CD4-positive, alpha-beta T cell treated with Interleukin-17A for 1 hour (primary cell): ENCODE measurements at places on chromosomes 7 and 10.

DNA sequence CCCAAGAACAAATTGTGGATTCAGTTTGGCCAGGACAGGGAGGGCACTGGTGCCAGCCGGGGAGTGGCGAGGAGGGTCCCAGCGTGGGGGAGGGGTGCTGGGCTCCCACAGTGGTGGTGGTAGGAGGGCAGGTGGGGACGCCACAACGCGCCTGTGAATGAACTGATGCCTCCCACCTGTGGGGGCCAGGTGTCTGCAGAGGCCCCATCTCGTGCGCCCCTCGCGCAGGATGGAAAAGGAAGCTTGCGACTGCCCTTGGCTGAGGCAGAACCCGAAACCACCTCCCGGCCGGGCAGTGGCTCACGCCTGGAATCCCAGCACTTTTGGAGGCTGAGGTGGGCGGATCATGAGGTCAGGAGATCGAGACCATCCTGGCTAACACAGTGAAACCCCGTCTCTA lies 72.0 kb downstream of the MICALL2 start:
- DNase-seq, result no peak

DNA sequence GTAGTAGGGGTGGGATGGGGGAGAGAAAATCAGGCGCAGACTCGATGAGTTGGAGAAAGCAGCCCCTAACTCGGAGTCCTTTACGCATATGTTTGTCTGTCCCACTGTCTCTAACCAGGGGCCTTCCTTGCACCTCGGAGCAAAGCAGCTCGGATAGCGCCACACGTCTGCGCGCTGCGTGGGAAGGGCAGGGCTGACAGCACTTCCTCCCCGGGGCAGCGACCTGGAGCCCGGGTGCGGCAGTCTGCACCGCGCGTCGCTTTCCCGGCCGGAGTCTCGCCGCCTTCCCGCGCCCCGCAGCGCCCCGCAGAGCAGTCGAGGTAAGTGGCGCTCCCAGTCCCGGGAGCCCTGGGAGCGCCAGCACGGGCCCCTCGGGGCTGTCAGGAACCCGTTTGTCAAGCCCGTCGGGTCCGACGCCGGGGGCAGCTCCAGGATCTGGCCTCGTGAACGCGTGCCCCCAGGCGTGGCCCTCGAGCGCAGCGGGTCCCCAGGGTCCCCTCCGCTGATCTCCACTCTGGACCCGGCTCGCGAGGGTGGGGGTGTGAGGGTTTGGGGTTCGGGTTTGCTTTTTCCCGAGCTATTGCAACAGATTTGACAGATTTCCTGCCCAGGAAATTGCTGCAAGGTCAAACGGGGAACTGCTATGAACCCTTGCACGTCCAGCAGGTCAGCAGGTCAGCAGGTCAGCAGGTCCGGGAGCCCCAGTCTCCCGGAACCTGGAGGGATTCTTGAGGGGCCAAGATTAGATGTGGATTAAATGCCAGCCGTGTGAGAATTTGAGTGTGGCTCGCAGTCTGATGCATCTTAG lies 597 bp downstream of the APBB1IP start:
- peak; percentile 76 for DNase-seq

DNA sequence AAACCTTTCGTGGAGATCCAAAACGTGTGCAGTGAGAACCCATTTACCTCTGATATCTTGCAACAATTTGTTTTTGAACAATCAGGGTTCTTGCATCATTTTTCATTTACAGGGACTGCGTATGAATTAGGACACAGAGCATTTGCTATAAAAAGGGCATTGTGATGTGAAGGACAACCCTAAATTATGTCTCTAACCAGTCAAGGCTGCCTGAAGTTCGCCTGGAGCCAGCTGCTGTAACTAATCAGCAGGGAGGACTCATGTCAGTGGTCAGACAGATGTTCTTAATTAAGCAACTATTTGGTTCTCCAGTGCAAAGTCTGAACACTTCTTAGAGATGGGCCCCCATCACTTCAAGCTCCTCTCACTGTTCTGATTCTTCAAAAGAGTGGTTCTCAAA lies 674.8 kb downstream of the KCNMA1 start:
- no peak for DNase-seq

DNA sequence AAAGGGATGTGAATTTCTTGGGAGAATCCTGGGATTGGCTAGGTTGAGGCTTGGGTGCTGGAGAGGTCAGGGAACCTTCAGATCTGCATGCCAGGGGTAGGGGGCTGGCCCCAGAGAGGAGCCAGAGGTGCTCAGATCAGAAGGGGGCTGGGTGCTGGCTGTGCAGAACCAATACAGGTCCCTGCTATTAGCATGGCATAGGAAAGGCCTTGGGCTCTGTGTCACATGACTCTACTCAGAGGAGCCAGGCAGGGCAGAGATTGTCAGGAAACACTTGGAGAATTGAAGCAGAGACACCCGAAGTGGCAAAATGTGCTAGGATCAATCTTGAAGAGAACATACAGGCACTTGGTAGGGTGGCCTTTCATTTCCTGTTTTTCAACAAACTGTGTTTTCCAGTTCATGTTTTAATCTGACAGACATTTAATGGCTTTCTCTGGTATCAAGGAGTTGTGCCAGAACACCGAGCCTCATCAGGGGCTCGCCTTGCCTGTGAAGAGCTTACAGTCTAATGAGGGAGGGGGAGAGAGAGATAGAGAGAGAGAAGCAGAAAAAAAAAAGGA lies 498.9 kb downstream of the RPS24 start:
- DNase-seq, result no peak

DNA sequence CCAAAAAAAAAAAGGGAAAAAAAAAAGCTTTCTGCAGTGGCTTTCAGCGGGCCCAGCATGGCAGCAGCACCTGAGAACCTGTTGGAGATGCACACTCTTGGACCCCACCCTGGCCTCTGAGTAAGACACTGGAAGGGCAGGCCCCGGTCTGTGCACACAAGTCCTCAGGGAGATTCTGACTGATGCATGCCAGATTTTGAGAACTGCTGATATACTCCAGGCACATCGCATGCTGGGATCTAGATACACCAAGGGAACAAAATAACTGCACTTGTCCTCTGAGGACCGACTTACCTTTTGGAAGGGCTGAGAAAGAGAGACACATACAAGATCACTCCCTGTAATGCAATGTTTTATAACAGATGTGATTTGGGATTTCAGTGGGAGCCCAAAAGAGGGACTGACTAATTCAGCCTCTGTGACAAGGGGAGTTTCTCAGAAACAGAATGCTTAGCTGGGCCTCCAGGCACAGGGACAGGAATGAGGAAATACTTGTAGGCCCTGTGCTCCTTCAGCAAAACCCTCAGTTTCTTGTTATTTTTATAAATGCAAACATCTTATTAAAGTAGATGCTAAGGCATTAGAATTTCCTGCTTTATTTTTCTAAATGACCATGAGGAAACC lies 8.2 kb downstream of the EGFR start:
- no peak for DNase-seq

DNA sequence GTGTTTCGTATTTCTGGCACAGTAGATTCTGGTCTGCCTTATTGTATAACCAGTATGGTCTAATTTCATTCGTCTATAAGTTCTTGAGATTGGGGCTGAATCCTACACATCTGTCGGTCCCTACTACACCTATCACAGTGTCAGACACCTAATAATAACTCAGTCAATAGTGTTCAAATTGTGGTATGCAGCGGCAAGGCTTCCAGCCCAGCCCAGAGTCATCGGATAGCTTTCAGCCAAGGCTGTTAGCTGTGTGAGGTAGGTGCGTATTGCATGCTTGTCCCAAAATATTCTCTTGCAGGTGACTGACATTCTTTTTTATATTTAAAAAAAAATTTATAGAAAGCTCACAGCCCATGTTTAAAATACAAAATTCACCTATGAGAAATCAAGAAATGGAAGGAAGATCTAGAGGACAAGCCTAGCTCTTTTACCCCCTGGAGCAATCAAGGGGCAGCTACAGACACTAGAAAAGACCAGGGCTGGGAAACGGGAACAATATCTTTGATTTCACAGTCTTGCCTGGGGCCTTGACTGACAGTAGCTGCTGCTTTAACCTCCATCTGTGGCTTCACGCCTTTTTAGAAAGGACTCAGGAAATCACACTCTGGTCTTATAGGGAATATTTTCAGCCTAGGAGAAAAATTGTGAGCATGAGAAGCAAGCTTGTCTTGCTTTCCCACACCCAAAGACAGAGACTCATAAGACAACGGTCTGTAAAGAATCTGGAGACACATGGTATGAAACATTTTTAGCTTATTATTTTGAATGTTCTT lies 9.5 kb upstream of the ASB4 start:
- DNase-seq, result no peak

- no peak for DNase-seq
Observed at GRCh38 chr10:94137747-94138146, 144.0 kb downstream of the PLCE1 start.

- no peak for DNase-seq
Observed at GRCh38 chr10:90798482-90798881, 59.4 kb downstream of the HTR7 start.

DNA sequence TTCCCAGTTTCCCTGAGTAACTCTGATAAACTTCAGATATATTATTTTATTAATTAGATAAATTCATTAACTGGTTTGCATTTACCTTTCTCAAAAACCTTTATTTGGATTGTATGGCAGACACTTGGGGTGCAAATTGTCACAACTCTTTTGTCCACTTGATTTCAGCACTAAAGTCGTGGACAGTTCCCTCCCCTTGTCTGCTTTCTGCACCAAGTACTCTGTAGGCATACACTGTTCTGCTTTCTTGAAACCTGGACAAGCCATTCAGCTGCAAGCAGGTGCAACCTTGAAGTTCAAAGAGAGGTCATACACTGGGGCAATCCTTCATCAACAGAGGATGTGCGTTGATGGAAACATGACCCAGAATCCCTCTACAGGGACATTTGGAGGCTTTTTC lies 162.9 kb downstream of the ARL5B start:
- DNase-seq, result no peak

- DNase-seq, result no peak
Observed at GRCh38 chr10:119457966-119458766, 84.4 kb downstream of the RGS10 start.

DNA sequence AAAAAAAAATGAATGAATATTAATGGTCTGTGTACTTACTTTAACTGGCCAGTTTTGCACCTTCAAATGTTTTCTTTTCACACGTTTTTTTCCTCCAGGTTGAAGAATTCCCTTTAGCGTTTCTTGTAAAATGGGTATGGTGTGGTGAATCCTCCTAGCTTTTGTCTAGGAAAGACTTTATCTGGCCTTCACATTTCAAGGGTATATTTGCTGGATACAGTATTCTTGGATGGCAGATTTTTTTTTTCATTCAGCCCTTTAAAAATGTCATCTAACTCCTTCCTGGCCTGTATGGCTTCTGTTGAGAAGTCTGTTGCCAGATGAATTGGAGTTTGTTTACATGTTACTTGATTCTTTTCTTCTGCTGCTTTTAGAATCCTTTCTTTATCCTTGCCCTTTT lies 10.1 kb downstream of the SLC25A40 start:
- no peak for DNase-seq

- no peak for DNase-seq
Observed at GRCh38 chr10:33638374-33638773, 303.9 kb upstream of the NRP1 start.

DNA sequence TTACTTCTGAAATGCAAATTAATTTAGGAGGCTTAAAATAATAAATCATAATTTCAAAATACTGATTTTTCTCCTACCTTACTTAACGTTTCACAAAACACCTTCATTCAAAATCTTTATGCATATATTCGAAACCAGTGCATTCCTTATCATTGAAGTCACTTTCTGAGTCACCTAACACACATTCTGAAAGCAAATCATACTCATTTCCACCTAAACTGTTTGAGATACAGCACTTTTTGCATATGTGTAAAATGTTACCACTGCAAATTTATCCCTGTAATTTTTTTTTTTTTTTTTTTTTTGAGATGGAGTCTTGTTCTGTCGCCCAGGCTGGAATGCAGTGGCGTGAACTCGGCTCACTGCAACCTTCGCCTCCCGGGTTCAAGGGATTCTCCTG lies 15.7 kb downstream of the PPP3CB start:
- no peak for DNase-seq

DNA sequence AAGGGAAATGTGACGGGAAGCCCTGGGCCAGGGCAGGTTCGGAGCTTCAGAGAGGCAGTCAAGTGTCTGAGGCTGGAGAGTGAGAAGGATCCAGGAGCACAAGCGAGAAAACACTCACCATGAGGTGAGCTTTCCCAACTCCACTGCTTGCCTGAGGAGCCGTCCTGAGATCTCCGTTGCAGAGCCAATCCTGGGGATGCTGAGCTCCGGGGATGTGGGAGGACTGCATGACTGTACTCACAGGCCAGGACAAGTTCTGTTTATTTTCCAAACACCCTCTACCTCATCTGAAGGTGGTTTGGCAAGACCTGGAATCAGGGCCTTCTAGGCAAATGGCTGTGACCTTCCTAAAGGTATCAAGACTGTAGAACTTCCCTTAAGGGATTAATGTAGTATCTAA lies 38.7 kb downstream of the GLI3 start:
- no peak for DNase-seq

DNA sequence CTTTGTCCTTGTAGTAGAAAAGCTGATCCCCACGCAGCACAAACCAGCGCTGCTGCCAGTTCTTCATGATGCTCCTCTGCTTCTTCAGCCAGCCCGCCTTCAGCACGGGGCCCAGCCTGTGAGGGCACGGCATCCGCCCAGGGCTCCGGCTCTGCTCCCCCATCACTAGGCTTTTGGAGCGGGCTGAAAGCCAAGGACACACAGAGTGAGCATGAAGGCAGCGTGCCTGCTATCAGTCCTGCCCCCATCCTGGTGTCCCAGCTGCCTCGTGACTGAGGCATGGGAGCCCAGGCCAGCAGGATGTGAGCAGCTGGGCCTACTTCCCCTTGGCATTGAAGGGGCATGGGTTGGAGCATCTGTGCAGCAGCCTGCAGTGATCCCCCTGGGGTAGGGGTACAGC lies 21.9 kb downstream of the ARHGAP22 start:
- no peak for DNase-seq

- DNase-seq, result no peak
Observed at GRCh38 chr10:43190775-43191174, 52.5 kb downstream of the CSGALNACT2 start.

GRCh38 chr10:32882076-32882475 lies 76.0 kb downstream of the ITGB1 start:
- no peak for DNase-seq

DNA sequence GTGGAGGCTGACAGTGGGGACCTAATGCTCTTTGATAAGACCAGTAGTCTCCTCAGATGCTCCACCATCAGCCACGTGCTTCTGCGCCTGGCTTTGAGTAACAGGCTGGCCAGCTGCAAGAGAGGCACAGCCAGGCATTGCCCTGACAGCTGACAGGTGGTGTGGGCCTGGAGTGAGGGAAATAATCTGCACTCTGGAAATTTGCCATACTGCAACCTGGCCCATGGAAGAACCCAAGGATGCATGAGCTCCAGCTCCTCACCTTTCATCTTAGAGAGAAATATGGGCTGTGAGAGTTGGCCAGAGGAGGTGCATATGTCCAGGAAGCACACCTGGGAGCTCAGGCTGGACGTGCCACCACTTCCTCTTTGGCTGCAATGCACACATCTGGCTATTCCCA lies 118.9 kb downstream of the PLXDC2 start:
- no peak for DNase-seq
